ENCODE measurements at places on chromosomes 6 and 20.

GRCh38 chr20:2799688-2800520, 523 bp downstream of the CPXM1 start:
- DNase-seq, result peak; percentile 67

DNA sequence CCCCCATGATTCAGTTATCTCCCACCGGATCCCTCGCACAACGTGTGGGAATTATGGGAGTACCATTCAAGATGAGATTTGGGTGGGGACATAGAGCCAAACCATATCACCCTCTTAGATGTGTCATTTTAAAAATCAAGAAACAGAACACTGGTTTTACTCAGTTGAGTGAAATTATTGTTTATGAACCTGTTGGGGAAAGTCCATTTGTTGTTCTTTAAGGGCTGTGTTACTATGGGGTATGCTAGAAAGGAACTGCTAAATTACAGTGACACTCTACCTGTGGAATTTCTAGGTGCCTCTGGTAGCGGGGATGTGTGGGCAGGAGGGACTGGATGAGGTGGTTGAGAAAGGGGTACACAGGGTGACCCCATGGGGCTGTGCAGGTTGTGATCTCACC, 28.9 kb downstream of the STX11 start:
- DNase-seq, result no peak

- DNase-seq, result no peak
These were observed 25.5 kb upstream of the SMIM26 start for GRCh38 chr20:18541741-18542140.

GRCh38 chr6:25312034-25312620, 33.0 kb downstream of the CARMIL1 start:
- peak; percentile 11 for DNase-seq

- DNase-seq, result peak; percentile 91
These were observed 86.5 kb upstream of the MYL9 start for GRCh38 chr20:36454698-36455427.

All from islet precursor cell (in vitro differentiated cells).